Activated CD4-positive, alpha-beta memory T cell treated with anti-CD3 and anti-CD28 coated beads, Interleukin-2, amount 10 ng/mL, durations not matched to agents 7 days and 5 days (primary cell): ENCODE measurements at places on chromosomes 6 and 20. TPM values are rescaled to one million over a fixed set of nuclear protein-coding genes. Genes with fewer than 3 reads are reported as not detected.

DNA sequence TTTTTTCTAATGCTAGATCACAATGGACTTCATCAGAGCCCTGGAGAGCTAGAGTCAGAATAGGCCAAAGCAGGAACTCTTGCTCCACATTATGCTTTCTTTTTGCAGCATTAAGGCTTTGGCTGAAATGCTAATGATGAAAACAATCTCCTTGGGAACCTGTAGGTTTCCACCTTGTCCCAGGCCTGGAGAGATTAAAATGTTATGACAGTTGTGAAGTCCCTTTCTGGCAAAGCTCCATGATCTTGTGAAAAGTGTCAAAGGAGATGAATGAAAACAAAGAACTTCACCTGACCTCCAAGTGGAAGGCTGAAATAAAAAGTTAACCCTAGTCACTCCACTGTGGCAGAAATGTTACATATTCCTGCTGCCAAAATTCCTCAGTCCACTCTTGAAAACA is 64.0 kb upstream of the LRRC1 start:
- peaks cover 2% of the 10 kb centered on the region for H3K27me3 ChIP-seq
- H3K36me3 ChIP-seq: peaks cover 3% of the 10 kb centered on the region
- H3K27ac ChIP-seq: no peak overlapping the region
- no peak for DNase-seq
- no peak overlapping the region for H3K4me3 ChIP-seq

- no peak for DNase-seq
- peaks cover 10% of the 10 kb centered on the region for H3K4me1 ChIP-seq
- no peak overlapping the region for H3K27ac ChIP-seq
- H3K36me3 ChIP-seq: no peaks in the 10 kb centered on the region
These were observed 95.0 kb downstream of the TOX2 start for GRCh38 chr20:44009679-44009992.

GRCh38 chr20:64244281-64244805 is 11.2 kb upstream of the PCMTD2 start:
- H3K27me3 ChIP-seq: peaks cover 11% of the 10 kb centered on the region
- H3K36me3 ChIP-seq: no peaks in the 10 kb centered on the region
- H3K4me1 ChIP-seq: no peaks in the 10 kb centered on the region
- DNase-seq: no peak
- H3K4me3 ChIP-seq: no peak overlapping the region
- no peak overlapping the region for H3K27ac ChIP-seq

- H3K4me1 ChIP-seq: peaks cover 7% of the 10 kb centered on the region
- H3K27ac ChIP-seq: no peak overlapping the region
- H3K36me3 ChIP-seq: no peaks in the 10 kb centered on the region
- H3K27me3 ChIP-seq: peaks cover 65% of the 10 kb centered on the region
These were observed 98.7 kb downstream of the TRIM27 start for GRCh38 chr6:28824793-28825731.

GRCh38 chr6:101811108-101811507 is 417.6 kb downstream of the GRIK2 start:
- H3K27ac ChIP-seq: no peak overlapping the region
- H3K27me3 ChIP-seq: no peaks in the 10 kb centered on the region
- no peaks in the 10 kb centered on the region for H3K4me1 ChIP-seq
- no peaks in the 10 kb centered on the region for H3K36me3 ChIP-seq
- H3K4me3 ChIP-seq: no peak overlapping the region

GRCh38 chr20:57440678-57441509 is 49.7 kb downstream of the RBM38 start:
- no peak overlapping the region for H3K4me3 ChIP-seq
- no peaks in the 10 kb centered on the region for H3K36me3 ChIP-seq
- H3K4me1 ChIP-seq: peaks cover 18% of the 10 kb centered on the region
- H3K27ac ChIP-seq: no peak overlapping the region
- H3K27me3 ChIP-seq: peaks cover 8% of the 10 kb centered on the region
- DNase-seq: no peak

PSMB8 gene
- total RNA-seq: 401 TPM

LAMA4 gene
- total RNA-seq: not detected

CTAGE9 gene
- total RNA-seq: not detected

PRSS16 gene
- total RNA-seq: 1.6 TPM

L3MBTL3 gene
- 15.0 TPM for total RNA-seq
